ENCODE measurements at places on chromosomes 16 and 17.
A peak's percentile ranks its signal among the peaks of the same experiment; 100 is the strongest.

DNA sequence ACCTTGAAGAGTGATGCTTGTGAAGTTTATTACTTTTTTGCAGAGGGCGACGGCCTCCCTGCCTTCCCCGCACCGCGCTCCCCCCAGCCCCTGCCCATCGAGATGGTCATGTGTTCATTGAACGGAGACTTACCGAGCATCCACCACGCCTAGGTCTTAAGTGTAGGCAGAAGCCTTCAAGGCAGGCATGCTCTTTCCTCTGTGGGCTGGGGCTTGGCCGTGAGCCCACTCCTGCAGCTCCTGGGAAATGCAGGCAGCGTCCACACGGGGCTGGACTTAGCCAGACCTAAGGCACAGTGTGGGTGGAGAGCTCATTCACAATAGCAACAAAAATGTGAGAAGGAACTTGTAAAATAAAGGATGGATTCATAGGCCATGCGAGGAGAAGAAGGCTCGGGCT is 19.2 kb downstream of the RNF213 start:
- DNase-seq, result peak; percentile 35

DNA sequence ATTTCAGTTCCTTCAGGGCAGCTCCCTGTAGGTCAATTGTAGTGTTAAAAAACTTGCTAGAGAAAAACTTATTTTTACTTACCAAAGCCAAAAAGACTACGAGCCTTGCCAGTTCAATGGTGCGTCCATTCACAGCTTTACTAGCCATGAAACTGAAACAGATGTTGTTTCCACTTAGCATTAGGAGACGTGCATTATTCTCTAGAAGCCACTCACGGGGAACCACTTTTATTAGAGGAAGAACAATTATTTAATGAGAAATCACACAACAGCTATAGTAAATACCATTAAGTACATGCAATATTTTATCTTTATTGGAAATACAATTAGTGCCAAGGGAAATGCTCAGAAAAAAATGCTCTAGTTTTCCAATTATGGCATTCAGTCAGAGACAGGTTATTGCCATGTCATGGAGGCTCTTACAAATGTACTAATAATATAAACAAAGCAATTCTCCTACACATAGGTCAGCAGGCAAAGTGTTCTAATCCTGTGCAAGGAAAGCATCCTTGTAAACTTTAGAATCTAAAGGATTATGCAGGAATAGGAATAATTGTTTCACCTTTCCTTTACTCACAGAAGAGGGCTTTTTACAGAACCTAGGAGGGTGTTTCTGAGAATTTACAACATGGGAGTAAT is 17.4 kb downstream of the LASP1NB start:
- no peak for DNase-seq

- no peak for DNase-seq
These were observed 190.0 kb upstream of the CIBAR2 start for GRCh38 chr16:85302018-85302847.

DNA sequence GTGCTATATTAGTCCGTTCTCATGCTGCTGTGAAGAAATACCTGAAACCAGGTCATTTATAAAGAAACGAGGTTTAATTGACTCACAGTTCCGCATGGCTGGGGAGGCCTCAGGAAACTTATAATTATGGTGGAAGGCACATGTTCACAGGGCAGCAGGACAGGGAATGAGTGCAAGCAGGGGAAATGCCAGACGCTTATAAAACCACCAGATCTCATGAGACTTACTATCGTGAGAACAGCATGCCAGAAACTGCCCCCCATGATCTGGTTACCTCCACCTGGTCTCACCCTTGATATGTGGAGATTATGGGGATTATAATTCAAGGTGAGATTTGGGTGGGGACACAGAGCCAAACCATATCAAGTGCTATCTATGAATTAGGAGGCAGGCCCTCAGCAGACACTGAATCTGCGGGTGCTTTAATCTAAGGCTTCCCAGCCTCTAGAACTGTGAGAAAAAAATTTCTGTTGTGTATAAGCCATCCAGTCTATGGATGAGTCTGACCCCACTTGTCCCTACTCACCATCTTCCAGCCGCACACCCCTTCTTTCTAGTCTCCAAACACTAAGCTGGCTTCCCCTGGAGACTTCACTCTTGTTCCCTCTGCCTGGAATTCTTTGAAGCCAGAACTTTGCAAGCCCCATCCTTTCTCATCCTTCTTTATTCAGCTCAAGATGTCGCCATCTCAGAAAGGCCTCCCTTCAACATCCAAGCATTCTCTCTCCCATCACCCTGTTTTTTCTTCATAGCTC is 772 bp upstream of the NUP93 start:
- DNase-seq, result no peak

DNA sequence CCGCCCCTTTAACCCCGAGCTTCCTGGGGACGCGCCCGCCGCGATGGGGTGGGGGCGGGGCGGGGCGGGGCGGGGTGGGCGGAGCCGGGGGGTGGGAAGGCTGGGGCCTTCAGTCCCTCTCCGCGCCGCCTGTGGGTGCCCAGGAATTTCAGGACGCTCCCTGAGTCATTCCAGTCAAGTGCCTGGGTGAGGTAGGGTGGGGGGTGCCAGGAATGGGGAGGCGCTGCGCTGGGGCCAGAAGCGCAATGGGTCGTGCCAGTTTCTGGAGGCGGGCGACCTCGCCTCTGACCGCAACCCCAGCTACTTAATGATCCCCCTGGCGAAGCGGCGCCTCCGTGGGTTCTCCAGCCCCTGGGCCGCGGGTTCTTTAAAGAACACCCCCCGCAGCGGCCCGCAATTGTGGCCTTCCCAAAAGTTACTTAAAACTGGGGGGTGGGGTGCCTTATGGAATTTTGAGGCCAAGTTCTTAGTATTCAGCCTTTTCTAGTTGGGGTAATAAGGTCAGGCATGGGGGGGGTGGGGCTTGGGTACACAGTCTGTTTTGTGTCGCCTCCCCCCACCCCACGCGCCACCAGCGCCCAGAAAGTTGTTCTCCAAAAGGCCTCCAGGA is 826 bp upstream of the GSE1 start:
- DNase-seq, result no peak

DNA sequence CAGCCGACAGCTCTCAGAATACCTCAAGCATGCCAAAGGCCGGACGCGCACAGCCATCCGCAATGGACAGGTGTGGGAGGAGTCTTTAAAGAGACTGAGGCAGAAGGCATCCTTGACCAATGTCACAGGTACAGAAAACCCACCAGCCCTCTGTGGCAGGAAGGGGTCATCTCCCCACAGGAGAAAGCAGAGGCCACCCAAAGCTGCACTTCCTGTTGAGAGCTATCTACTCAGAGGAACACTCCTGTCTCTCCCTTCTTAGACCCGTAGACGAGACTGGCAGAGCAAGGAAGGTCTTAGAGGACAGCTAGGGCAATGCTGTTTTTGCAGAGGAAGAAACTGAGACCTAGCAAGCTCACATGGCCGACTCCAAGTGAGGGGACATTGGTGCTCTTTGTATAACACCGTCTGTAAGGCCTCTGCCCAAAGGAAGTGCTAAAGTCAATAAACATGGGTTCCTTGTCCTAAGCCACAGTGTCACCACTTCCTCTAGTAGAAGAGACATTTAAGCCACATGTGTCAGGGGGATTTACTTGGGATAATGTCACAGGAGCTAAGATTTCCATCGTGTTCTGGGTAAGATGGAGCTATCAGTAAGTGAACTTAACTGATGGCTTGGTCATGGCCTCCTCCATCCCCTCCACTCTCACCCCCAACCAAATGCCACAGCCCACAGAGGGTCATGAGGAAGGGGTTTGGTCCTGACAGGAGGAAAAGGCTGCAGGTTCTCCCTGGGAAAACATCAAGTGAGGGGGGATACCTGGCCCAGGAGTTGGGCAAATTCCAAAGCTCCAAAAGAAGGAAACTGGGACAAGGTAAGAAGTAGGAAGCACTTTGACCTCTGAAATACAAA is 9.4 kb downstream of the LPO start:
- no peak for DNase-seq

DNA sequence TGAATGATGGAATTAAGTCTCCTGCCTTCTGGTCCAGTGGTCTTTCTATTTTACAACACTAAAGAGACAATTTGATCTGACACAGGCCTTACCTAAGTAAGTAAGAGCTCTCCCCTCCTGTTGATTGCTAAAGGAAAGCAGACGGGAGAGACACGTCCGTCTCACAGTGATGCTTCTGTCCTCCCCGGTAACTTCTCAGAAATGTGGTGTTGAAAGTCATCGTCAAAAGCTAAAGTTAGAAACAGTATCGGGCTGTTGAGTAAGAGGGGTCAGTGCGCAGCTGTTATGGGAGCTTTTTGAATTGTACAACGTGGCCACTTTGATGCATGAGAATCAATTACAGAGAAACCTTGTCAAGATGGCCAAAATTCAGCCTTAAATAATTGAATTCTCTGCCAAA is 1.9 kb upstream of the RBFOX1 start:
- DNase-seq, result no peak

DNA sequence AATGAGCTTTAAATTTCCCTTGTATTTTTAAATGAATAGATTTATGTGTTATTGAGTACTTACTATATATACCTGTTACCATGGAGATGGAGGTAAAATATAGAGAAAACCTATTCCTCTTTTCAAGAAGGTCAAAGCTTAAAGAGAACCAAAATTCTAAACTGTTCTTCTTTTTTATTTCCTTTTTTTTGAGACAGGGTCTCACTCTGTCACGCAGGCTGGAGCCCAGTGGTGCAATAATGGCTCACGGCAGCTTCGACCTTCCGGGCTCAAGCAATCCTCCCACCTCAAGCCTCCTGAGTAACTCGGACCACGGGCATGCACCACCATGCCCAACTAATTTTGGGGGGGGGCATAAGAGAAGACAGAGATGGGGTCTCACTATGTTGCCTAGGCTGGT is 25.0 kb upstream of the TMEM97 start:
- no peak for DNase-seq

DNA sequence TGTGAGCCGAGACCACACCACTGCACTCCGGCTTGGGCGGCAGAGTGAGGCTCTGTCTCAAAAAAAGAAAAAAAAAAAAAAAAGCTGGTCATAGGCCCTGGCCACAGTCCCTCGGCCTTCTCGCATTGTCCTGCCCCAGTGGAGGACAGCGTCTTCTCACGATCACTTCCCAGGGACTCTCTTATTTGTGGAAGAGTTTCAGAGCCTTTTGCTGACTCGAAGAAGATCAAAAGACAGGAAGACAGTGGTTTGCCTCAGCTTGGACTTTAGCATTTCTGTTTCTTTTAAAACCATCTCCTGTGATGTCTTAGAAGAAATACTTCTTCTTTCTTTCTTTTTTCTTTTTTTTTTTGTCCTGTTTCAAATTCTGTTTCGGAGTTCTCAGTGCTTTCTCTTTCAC is 210.0 kb downstream of the FTO start:
- no peak for DNase-seq

- DNase-seq, result no peak
These were observed 154.2 kb downstream of the PITPNC1 start for GRCh38 chr17:67531291-67531690.

DNA sequence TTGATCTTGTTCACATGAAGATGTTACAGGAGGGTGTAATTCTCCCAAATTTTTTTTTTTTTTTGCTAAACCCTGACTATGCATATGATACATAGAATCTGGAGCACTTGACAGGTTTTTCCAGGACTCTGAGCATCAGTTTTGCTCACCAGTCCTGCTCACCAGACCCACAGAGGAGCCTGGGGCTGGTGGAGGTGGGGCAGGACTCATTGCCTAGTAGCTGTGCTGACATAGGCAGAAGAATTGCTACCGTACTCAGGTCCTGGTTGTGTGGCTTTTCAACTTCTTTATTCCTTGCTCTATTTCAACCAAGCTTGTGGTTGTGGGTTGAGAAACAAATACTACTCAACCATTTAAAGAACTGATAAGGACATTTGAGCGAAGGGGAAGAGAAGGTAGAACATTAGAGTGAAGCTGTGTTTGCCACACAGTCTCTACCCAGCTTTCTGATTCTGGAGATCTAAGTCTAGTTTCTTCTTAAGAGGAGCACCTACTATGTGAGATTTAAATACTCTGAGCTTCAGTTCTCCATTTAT is 212.4 kb downstream of the UTP18 start:
- no peak for DNase-seq
